ENCODE measurements at places on chromosomes 5 and 9.
A peak's percentile ranks its signal among the peaks of the same experiment; 100 is the strongest.

GRCh38 chr5:6700074-6700684 lies 13.1 kb upstream of the TENT4A start:
- DNase-seq, result no peak

DNA sequence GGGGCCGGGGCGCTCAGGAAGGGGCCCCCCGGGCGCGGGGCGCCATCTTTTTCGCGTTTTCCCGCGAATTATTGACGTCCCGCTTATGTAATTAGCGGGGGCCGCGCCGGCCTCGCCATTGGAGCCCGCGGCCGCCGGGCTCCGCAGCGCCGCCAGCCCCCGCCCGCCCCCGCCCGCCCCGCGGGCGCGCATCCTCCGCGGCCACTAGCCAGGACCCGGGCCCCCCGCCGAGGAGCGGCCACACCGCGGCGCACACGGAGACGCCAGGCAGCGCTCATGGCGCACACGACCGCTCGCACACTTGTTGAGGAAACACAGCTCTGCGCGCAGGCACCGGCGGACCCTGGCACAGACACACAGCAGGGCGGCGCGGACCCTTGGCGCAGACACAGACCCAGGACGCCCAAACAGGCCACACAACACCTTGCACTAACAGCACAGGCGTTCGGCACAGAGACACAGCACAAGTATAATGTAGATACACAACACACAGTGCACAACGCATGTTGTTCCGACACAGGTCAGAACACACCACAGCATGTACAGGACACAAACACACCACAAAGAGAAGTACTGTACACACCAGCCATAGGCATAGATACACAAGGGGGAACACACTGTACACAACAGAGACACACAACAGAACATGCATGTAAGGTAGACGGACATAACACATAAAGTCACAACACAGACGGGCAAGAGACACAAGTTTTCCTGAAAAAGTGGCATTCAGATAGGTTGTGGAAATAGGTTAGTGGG lies 467 bp upstream of the PHF19 start:
- peak; percentile 46 for DNase-seq

GRCh38 chr5:174295702-174296436 lies 250.4 kb downstream of the NSG2 start:
- DNase-seq, result no peak

DNA sequence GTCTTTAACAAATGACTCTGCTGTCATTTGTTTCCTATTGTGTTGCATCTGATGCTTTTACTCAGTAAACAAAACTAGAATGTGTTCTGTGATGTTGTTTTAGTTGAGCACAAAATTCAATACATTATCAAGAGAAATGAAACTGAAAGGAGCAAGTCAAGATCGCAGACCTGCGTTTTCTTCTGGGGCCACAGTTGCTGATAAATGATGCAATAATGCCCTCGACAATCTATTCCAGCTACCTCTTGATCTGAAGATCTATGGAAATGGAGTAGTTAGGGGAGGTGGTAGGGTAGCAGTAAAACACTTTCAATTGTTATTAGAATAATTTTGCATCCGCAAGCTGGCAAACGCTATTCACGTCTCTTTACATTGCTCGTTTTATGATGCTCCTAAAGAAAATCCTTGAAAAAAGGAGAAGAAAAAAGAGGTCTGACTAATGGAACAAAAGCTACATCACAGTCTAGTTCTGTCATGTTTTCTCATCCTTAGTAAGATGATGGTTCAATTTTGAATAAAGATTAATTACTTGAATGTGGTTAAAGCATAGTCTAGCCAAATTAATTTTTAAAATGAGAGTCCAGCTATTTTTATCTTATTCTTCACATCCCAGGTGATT lies 1.6 kb downstream of the ZNF366 start:
- DNase-seq, result no peak

DNA sequence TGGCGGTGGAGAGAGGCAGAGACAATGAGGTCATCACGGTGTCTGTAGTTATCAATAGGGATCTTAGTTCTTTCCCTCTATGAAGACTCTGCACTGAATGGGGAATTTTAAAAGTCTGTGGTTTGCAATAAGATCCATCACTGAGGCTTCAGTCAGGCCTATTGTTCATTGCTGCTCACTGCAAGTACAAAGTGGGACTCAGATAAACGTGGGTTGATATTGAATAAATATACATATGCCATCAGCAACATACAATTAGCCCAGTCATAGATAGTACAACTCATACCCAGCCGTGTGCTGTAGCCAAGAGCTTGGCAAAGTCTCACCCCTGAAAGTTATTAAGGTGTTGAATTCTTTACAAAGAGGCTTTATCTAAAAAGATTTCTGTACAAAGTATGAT lies 88.4 kb downstream of the ENC1 start:
- no peak for DNase-seq

All from T-helper 2 cell (primary cell).